ENCODE measurements at places on chromosomes 3 and 15. TPM values are rescaled to one million over a fixed set of nuclear protein-coding genes. Genes with fewer than 3 reads are reported as not detected.

- DNase-seq = no peak
These were observed 91.7 kb downstream of the MYO5A start for GRCh38 chr15:52436981-52437380.

Gene ANKRD63
- total RNA-seq = not detected

DNA sequence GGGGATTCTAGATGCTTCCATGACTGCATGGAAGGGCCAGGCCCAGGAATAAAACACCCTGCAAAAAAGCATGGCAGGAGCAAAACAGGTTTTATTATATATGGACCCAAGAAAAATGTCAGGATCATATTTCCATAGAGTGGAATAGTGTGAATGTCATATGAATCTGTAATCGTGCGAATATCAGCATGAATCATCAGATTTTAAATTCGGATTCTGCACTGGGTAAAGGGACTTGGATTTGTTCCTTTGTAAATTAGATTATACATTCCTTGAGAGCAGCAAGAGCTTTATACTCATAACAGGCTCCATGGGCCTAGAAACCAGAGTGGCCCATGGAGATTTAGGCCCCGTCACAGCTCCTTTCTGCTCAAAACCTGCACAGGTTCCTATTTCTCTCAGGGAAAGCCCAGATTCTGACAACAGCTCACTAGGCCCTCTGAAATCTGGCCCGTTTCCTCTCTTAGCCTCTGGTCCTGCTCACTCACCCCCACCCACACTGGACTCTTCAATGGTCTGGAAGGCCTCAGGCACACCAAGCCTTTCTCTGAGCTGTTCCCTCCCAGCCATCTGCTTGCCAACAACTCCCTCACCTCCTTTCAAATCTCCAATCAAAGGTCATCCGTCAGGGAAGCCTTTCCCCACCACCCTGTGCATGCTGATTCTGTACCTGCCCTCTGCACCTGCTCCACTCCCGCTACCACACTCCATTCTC is 76.0 kb downstream of the FEM1B start:
- DNase-seq = no peak

GRCh38 chr3:113292933-113293332 is 81.6 kb downstream of the BOC start:
- no peak for DNase-seq

GRCh38 chr3:149128821-149129220 is 617 bp upstream of the HPS3 start:
- DNase-seq = peak; percentile 31

GRCh38 chr15:73897441-73898261 is 24.3 kb downstream of the TBC1D21 start:
- peak; percentile 76 for DNase-seq

GRCh38 chr3:153404157-153404556 is 242.1 kb downstream of the RAP2B start:
- no peak for DNase-seq

Gene GHSR
- total RNA-seq = 0.63 TPM

Gene GRM2
- 5.6 TPM for total RNA-seq

DNA sequence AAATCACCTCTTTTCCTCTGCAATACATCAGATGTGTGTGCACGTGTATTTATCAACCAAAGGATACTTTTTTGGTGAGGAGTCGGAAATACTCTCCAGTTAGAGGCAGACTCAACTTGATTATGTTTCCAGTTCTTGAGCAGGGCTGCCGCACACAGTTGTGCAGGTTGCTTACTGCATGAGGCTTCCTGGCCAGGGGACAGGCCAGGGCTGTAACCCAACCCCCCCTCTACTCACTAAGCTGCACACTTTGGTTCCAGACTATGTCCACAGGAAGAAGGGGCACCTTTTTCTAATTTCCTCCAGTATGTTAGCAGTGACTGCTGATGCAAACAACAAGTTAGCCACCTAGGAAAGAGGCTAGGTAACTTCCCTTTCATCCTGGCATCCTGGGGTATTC is 476.9 kb upstream of the TBL1XR1 start:
- no peak for DNase-seq

- DNase-seq = no peak
These were observed 11.7 kb upstream of the STARD5 start for GRCh38 chr15:81335631-81336030.

GRCh38 chr15:101620671-101621070 is 31.5 kb downstream of the TM2D3 start:
- DNase-seq = no peak

DNA sequence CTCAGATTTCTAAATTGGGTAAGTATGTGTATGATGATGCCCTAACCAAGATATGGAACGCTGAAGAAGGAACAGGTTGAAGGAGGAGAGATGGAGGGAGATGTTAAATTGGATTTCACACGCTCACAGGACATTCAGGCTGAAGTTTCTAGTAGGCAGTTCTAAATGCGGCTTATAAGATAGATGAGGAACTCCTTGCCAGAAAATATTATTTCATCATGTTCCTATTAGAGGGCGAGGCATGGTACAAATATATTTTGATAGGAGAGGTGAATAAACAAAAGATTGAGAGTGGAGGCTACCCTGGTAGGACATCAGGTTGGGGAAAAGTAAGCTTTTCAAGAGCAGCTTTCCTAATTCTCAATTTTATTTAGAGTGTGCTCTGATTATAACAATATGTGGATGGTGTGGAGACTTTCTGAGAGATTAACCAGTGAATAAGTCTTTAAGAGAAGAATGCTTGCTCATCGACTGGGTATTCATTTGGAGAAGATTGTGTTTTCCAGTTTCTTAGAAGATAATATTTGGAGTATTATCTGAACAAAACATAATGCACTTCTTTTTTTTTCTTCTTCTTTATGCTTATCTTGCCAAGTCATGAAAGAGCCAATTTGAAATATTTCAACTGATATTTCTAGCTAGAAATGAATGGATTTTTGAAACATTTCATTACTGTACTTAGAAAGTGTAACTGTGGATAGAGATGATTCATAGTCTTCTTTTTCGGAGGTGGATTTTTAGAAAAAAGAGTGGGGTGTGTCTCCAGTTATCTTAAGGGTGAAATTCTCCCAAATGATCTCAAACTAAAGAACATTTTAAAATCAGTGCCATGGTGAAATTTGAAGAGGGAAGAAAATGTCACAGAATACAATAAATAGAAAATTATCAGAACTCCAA is 88.5 kb downstream of the B3GALNT1 start:
- DNase-seq = no peak

GRCh38 chr3:179811321-179812095 is 158.7 kb downstream of the USP13 start:
- no peak for DNase-seq

GRCh38 chr15:62964251-62964650 is 78.3 kb upstream of the TPM1 start:
- DNase-seq = no peak

Gene GRK7
- 0.16 TPM for total RNA-seq
